ENCODE measurements at places on chromosomes 4 and X.

GRCh38 chr4:106245176-106245575, 70.8 kb downstream of the TBCK start:
- no peak for DNase-seq

DNA sequence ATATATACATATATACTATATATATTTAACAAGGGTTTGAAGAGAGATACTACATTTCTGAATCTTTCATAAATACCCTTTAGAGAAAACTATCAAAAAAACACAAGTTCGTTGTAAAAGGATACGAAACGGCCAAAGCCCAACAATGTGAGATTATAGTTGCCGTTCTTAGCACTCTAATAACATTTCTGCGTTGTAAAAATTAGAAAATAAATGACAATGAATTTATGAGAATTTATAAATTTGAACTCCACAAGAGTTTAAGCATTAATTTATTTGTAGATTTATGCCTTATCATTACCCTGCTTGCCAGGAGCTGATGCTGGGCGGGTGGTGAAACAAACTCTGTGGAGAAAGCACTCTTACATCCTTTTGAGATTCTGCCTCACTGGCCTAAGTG, 1.1 kb downstream of the WDR17 start:
- no peak for DNase-seq

DNA sequence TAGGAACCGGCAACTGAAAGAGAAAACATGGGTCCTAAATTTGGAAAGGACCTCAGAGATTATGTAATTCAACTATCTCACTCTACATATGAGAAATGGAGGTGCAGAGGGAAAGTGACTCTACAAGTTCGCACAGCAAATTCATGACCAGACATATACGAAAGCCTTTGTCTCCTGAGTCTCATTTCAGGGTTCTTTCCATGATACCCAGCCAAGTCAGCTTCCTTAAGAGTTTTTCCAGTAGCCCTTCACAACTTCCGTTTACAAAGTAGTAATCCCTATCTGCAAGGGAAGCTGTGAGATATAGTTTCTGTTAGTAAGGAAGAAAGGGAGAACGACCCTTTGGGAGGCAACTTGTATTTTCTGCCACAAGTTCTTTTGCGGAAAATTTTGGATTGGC, 110.6 kb downstream of the TEX13A start:
- no peak for DNase-seq

DNA sequence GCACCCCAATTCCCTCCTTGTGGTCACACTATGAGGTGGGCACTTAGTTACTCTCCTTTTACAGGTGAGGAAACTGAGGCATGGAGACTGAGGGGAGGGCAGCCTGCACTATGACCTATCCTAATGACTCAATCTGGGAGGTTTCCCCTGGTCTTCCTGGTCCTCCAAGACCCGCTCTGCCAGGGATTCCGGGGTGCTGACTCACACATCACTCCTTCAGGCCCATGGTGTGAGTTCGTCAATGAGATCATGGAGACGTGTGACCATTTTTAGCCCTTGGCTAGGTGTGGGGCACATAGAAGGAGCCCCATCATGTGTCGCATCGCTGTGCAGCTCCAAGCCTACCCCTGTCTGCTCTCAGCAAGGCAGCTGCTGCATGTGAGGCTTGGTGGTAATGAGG, 32.4 kb upstream of the BCOR start:
- DNase-seq: no peak

- DNase-seq: no peak
These were observed 47.0 kb upstream of the GPC3 start for GRCh38 chrX:134032441-134032840.

GRCh38 chr4:77367638-77368037, 210.6 kb downstream of the CCNG2 start:
- DNase-seq: no peak

DNA sequence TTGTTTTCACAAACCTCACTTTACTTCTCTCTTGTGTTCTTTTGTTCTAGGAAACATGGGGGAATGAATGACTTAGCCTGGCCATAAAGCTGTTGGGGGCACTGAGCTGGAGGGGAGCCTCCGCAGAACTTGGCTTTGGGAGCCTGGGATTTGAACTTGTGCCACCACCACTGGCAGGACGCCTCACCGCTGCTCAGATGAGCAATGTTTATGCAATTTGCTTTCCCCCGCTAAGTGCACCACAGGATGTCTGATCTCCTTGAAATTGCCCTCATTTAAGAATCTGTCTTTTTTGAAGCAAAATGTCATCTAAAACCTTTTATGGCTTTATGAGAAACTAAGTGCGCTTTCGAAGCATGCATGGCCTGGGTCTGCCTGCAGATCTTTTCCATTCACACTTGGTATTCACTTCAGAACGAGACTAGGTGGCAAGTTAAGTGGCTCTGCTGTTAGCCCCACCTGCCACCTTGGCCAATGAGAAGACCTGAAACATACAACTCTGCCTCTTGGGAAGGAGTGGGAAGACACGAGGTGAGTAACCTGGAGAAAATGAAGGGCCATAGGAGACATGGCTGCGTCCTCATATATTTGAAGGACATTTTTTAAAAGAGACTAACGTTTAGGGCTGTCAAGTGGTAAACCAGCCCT, 119.3 kb downstream of the LDB2 start:
- no peak for DNase-seq

- no peak for DNase-seq
These were observed 64.0 kb downstream of the OR13H1 start for GRCh38 chrX:131607792-131608369.

DNA sequence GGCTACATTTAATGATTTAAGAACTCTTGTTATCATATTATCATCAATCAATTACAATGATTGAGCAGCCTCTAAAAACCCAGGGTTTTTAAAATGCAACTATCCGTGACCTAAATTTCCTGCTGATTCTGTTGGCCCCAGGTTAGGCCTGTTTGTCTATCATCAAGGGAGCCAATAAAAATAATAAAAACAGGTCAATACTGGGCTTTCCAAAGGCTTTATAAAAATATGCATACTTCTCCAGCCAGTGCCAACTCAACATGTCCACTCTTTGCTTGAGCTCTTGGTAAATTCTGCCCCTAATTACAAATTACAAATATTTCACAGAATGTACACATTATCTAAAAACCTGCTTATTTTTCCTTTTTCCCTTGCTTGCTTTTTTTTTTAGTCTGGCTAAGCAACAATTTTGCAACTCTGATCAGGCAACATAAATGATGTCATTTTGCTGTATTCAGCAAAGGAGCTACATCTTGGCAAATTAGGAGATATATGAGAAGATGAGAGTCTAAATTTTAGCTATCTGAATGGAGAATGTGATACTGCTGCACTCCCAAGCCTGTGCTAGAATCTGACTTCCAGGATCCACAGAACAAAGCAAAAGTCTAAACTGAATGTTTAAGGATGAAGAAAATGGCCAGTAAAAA, 204.0 kb downstream of the SCFD2 start:
- no peak for DNase-seq

GRCh38 chr4:54226404-54227255, 2.5 kb upstream of the PDGFRA start:
- DNase-seq: no peak

DNA sequence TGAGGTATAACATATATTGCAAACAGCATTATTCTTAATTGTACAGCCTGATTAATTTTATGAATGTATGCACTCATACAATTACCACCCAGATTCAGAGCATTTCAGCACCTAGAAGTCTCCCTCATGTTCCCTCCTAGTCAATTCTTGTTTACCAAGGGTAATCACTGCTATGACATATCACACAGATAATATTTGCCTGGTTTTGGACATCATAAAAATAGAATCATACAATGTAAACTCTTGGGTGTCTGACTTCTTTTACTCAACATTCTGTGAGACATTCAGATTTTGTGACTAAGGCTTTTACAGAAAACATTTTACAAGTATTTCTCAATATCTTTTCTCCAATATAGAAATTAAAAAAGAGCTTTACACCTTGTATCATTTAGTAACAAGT, 66.9 kb downstream of the PTPN13 start:
- no peak for DNase-seq

DNA sequence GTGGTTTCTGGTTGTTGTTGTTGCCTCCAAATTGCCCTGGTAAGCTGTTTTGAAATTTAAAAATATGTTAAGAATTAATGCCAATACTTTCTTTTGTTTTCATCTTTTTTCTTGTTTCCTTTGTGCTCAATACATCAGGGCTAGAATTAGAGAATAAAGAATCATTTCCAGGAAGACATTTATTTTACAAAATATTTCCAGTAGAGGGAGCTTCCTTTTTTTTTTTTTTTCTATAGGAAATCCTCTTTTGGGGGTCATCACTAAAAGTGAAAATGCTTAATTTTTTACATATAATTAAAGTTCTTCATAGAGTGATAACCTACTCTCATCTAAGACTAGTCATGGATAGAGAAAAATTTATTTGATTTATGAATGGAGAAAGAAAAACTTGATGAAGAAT, 2.4 kb downstream of the GLRA3 start:
- DNase-seq: no peak

- DNase-seq: no peak
These were observed 61.0 kb downstream of the ENOPH1 start for GRCh38 chr4:82491251-82491960.

- no peak for DNase-seq
These were observed 89.8 kb downstream of the PAPSS1 start for GRCh38 chr4:107630185-107630705.

DNA sequence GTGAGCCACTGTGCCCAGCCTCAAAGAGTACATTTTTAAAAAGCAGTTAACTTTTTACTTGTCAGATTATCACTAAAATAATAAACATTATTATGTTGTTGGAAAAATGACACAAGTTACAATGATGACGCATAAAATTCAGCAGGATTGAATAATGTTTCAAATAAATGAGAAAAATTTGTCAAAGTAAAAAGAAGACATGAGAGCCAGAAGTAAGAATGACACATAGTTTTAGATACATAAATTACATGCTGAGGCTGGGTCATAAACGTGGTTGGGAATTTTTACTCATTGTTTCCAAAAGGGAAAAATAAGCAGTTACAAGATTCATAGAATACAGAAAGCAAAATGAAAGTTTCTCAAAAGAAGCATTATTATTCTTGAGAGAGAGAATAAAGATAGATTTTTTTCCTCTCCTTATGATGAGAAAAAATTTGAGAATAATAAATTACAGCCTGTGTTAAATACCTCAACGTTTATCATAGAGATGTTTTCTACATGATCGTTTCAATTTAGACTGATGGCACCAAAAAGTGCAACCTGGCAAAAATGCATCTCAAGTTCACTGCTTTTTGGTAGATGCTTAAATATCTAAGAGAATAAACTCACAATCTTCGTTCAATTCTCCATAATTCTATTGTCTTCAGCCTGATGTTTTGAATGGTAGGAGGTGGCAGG, 40.4 kb downstream of the GUCY1B1 start:
- no peak for DNase-seq

DNA sequence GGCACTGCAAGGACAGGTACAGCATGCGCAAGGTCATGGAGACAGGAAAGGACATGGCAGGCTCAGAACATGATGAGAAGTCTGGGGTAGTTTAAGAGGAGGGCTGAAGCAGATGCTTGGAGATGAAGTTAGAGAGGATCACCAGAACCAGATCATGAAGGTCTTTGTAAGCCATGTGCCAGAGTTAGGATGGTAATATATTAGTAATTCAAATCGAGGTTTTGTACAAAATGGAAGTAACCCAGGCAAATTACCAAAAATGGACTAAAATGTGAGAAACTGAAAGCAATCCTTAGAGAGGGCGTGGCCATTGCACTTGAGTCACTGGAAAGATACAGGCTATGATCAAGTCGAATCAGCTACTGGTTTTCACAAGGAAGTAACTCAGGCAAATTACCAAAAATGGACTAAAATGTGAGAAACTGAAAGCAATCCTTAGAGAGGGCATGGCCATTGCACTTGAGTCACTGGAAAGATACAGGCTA, 13.5 kb downstream of the RXFP1 start:
- DNase-seq: no peak

DNA sequence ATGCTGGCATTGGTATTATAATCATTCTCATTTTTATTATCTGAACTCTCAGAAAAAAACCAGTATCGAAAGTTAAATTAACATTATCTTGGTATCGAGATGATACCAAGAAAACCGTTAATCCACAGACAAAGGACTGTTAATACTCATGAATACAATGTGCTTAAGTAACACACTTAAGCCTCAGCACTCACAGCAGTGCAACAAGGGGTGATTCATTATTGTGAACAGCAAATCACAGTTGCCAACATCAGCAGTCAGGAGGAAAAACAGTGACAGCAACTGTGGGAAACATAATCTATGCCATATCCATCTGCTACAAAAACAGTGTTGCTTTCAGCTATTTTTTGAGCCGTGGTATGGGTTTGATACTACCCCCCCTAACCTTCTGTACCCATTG, 210.9 kb upstream of the ATOH1 start:
- no peak for DNase-seq

DNA sequence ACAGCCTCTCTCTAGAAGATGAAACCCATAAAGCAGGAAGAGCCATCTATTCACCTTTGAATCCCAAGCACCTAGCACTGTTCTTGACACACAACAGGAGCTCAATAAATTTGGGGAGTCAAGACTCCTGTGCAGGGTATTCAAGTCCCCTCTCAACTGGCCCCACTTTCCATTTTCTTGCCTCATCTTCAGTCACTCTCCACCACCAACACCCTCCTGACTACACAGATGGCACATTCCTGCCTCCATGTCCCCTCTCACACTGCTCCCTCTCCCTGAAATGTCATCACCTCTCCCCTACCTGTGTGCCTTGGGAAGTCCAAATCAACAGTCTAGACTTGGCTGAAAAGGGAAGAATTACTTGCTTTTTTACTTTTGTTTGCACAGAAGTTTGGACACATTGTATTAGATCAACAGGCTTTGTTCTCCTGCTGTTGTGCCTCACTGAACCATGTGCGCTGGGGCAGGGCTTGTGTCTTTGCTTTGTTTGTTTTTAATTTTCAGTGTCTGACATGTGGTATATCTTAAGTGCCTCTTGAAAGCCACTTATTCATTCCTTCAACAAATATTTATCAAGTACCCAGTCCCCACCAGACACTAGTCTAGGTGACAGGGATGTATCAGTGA, 85.1 kb downstream of the APBB2 start:
- no peak for DNase-seq

GRCh38 chr4:167023364-167023925, 210.8 kb downstream of the SPOCK3 start:
- DNase-seq: no peak

DNA sequence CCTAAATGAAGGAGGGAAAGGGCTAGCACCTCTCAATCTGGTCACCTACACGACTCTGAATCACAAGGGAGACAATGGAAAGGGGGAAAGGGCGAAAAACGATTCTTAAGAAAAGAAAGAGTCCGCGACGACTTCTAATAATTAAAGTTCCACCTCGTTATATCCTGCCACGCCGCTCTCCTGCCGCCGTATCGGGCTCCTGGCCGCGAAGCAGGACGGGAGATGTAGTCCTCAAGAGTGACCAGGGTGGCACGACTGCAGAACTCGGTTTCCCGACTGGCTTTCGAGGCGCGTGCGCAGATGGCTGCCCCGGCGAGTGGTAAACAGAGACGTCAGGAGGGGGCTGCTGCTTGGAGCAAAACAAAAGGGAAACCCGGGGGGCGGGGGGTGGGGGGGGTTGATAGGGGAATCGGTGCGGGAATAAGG, at the start of gene FOXO4:
Gene FOXO4, plus strand, starts transcription at position 297 of the 426 bp plus-strand sequence. CDS start 678 bp downstream, outside the sequence.
- DNase-seq: peak; percentile 79

- no peak for DNase-seq
These were observed 136.6 kb downstream of the VEGFC start for GRCh38 chr4:176656108-176656507.
